ENCODE measurements at places on chromosomes 12 and 14. TPM values are rescaled to one million over a fixed set of nuclear protein-coding genes. Genes with fewer than 3 reads are reported as not detected.
A peak's percentile ranks its signal among the peaks of the same experiment; 100 is the strongest.

- no peak overlapping the region for H3K4me3 ChIP-seq
Measured at GRCh38 chr12:27477049-27477448, 30.5 kb downstream of the SMCO2 start.

KITLG gene
- total RNA-seq: 1.9 TPM

GRCh38 chr12:3083921-3084347, 6.8 kb downstream of the TSPAN9 start:
- no peak overlapping the region for H3K4me3 ChIP-seq
- H3K27ac ChIP-seq: no peak overlapping the region
- no peaks in the 10 kb centered on the region for H3K27me3 ChIP-seq
- no peak for DNase-seq

- H3K4me1 ChIP-seq: peaks cover 16% of the 10 kb centered on the region
- peaks cover 5% of the 10 kb centered on the region for H3K36me3 ChIP-seq
- H3K27ac ChIP-seq: peak overlapping the region; percentile 85
- peak overlapping the region; percentile 46 for H3K4me3 ChIP-seq
Measured at GRCh38 chr12:89461649-89462612, 62.7 kb downstream of the GALNT4 start.

DNA sequence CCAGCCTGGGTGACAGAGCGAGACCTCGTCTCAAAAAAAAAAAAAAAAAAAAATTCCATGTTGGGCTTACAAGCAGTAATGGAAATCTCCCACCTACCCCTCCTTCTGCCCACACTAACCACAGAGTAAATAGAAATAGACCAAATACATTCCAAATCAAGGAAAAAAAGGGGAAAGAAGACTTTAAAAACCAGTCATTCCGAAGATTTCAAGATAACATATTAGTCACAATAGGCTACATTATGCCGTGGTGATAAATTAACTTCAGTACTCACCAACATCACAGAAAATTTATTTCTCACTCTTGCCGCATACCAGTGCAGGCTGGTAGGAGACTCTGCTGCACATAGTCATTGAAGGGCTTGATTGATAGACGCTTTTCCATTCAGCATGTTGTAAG, 15.5 kb upstream of the ETV6 start:
- no peak overlapping the region for H3K4me3 ChIP-seq
- no peaks in the 10 kb centered on the region for H3K36me3 ChIP-seq
- H3K27me3 ChIP-seq: no peaks in the 10 kb centered on the region

SLC5A8 gene
- total RNA-seq: not detected

ZNF641 gene
- total RNA-seq: 18.5 TPM

POP5 gene
- total RNA-seq: 42.0 TPM

All from osteocyte (in vitro differentiated cells).